ENCODE measurements at places on chromosomes 6 and 20. TPM values are rescaled to one million over a fixed set of nuclear protein-coding genes. Genes with fewer than 3 reads are reported as not detected.

The GNMT gene
- total RNA-seq = 0.36 TPM

The FNDC11 gene
- 0.73 TPM for total RNA-seq

DNA sequence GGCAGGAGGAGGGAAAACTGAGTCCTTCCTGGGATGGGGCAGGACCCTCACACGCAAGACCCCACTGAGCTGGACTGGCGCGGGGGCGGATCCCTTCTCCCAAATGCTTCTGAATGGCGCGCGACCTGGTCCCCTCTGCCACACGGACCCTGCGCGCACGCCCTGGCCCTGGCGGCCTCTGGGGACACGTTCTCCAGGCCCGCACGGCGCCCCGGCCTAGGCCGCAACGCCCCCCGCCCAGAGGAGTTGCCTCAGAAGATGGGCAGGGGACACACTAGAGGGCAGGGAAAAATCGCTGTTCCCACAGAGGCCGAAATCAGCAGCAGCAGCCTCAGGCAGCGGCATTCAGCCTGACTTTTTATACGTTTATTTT lies 45.2 kb upstream of the OSTM1 start:
- DNase-seq = no peak

- DNase-seq = no peak
These were observed 55.0 kb upstream of the TNFAIP3 start for GRCh38 chr6:137811916-137812553.

The CLPSL2 gene
- not detected for total RNA-seq

The DDO gene
- 0.45 TPM for total RNA-seq

The GPLD1 gene
- total RNA-seq = 20.4 TPM

The CFAP206 gene
- total RNA-seq = 6.5 TPM

The PSORS1C2 gene
- total RNA-seq = not detected

All from cerebellum (tissue), 4 donors.